ENCODE measurements at places on chromosomes 7 and 10. TPM values are rescaled to one million over a fixed set of nuclear protein-coding genes. Genes with fewer than 3 reads are reported as not detected.
A peak's percentile ranks its signal among the peaks of the same experiment; 100 is the strongest.

DNA sequence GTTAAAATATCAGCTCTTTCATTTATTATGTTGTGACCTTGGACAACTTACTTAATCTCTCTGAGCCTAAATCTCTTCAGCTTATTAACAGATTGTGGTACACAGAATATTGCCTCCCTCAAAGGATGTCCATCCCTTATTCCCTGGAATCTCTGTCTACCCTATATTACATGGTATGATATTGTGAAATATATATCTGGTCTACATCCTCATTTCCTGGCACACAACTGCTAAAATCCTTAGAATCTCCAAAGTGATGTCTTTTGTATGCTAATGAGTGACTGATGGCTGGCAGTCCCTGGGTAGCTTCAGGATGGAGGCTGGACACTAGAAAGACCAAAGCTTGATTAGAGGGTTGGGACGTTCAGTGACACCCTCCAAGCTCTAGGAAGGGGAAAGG, 25.8 kb downstream of the ZNF438 start:
- no peak for ATAC-seq

DNA sequence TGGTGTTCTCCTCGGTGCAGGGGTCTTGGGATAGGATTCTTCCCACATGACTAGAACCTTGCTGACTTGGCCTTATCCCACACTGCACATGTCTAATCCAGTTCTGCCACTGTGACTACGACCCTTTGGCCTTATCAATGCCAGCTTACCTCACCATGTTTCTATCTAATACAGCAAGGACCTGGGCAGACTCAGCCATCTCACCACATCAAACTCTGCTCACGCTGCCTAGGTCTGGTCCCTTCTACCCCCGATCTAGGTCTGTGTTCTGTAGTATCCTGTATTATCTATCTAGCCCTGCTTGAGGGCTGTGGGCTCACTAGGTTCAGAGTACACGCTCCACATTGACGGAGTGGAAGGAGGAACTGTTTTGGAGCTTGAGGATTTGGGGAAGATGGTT, 282.4 kb downstream of the HPSE2 start:
- ATAC-seq, result no peak

Gene CYP26C1
- not detected for total RNA-seq

DNA sequence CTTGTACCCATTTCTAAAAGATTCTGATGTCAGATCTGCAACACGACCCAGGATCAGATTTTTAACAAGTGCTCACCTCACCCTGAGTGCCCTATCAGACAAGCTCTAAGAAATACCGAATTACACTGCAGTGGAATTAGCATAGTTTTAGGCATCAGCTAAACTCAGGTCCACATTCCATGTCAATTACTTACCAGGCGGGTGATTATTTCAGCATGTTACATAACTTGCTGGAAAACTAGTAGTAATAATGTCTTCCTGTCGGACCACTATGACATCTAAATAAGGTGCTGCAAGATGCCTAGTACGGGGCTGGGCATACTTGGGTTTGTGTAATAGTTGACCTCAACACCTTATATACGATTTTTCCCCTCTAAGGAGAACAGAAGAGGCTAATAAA, 21.0 kb downstream of the TRIL start:
- no peak for ATAC-seq

Gene PITX3
- total RNA-seq, result not detected

- no peak for ATAC-seq
These were observed 265.6 kb downstream of the PHF14 start for GRCh38 chr7:11239316-11239715.

Gene NACAD
- total RNA-seq, result 0.20 TPM

DNA sequence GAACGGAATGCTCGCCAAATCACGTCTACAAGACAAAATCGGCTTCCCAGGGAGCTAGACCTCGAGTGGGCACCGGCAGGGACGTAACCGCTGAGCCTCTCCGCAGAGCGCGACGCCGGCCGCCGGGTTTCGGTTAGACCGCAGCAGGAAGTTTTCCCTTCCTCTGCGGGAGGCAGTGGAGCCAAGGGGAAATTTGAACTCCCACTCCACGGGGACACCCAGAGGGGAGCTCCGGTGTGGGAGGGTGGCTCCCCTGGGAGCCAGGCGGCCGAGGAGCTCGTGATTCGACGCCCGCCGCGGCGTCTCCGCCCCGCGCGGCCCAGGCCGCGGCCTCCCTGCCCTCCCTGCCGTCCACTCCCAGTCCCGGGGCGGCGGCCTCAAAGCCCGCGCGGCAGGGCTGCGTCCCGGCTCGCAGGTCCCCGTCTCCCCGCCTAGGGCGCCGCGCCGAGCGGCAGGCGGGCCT, 426 bp downstream of the SYPL1 start:
- ATAC-seq, result peak; percentile 84

GRCh38 chr7:1503390-1503789, 799 bp downstream of the INTS1 start:
- ATAC-seq, result no peak

Gene VWC2
- 0.04 TPM for total RNA-seq

- no peak for ATAC-seq
These were observed 60.3 kb upstream of the ABLIM1 start for GRCh38 chr10:114718374-114718773.

DNA sequence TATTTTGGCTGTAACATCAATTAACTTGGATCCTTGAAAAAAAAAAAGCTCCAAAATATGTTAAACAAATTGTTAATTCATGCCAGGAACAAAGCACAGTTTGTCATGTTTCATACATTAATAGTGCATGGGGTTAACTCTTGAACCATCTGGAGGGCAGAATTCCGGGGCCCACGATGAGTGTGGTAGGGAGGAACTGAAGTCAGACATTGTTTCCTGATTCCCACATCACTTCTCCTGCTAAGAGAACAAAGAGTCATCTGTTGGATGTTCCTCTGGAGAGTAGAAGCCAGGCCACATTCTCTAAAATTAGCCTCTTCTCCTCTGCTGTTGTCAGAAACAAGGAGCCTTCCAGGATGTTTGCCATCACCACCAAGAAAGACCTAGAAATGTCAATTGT, 54.6 kb downstream of the TMEM178B start:
- ATAC-seq, result no peak

GRCh38 chr7:19000410-19000809, 117.0 kb downstream of the TWIST1 start:
- no peak for ATAC-seq

DNA sequence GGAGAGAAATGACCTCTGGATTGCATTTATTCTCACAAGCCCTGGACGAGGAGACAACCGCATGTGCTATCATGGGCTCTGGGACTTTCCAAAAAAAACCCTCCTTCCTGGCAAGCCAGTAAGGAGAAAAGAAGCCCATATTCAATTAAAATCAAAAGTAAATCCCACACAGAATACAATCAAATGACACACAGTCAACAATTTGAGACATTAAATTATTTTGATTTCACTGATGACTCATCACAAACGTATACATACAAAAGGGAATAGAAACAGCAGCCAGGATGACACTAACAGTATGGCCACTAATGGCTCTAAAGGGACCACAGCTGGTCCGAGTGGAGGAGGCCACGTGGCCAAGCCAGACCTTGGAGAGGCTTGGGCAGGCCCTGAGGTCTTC, 24.9 kb downstream of the LRRC20 start:
- ATAC-seq, result peak; percentile 35

- no peak for ATAC-seq
These were observed 428 bp downstream of the ADARB2 start for GRCh38 chr10:1736972-1737221.

DNA sequence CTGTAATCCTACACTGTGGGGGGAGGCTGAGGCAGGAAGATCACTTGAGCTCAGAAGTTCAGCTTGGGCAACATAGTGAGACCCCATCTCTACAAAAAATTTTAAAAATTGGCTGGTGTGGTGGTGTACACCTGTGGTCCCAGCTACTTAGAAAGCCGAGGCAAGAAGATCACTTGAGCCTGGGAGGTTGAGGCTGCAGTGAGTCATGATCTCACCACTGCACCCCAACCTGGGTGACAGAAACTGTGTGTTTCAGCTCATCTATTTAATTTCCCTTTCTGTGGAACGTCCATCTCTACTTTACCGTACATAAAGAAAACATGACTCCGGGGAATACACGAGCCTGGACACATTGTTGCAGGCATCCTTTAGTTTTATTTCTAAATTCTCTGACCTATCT, 354.6 kb upstream of the PLXDC2 start:
- no peak for ATAC-seq

- no peak for ATAC-seq
These were observed 285.1 kb downstream of the ZEB1 start for GRCh38 chr10:31604096-31604495.

DNA sequence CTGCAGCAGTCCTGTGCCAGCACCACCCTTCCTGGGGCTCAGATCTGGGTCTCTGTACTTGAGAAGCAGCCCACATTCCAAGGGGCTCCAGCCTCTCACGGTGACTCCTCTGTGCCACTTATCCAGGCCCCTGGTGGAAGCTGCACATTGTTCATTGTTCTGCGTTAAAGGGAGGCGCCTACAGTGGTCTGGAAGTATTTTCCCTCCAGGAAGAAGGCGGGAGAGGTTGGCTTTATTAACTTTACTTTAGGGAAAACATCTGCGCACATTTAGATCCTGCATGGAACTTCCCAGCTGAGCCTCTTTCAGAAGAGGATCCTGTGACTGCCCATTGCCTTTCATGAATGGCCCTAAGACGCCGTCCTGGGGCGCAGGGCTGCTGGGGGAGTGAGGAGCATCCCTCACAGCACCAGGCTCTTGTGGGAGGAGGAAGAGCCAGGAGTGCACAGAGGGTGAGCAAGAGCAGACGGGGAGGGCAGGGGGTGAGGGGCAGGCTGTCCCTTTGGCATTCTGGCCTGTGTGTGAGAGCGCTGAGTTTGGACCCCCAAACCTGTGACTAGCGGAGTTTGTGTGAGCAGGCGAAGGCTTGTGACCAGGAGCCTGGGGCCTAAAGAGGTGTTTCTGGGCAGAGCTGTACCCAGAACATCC, 98.6 kb upstream of the BTBD16 start:
- ATAC-seq, result no peak

- no peak for ATAC-seq
These were observed 7.9 kb downstream of the CCDC3 start for GRCh38 chr10:12993595-12993994.

GRCh38 chr10:118518095-118518494, 77.4 kb downstream of the PRLHR start:
- ATAC-seq, result no peak

GRCh38 chr10:68156373-68157185, 47.3 kb downstream of the MYPN start:
- ATAC-seq, result peak; percentile 49

- ATAC-seq, result no peak
These were observed 336.9 kb upstream of the C7orf33 start for GRCh38 chr7:148253629-148254028.

DNA sequence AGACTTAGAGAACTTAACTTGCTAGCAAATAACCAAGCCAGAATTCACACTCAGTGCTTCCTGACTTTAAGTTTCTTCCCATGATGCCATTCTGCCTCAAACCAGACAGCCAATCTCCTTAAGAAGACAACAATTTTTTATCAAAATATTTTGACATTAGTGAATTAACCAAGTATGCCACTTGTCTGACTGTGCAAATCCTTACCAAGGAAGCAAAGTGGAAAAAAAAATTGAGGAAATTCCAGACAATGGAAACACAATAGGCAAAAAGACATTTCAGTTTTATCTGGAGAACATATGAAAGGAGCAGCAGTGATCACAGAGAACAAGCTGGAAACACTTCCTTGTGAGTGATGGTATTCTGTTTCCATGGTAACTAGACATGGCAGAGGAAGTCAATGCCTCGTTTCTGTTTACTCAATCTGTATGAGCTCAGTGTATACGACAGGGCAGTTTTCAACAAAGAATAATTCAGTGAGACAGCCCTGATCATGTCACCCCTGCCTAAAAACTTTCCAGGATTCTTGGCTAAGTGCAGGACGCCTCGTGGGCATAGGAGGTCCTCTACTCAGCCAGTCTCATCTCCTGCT, 114.2 kb downstream of the DYNC1I1 start:
- ATAC-seq, result no peak

DNA sequence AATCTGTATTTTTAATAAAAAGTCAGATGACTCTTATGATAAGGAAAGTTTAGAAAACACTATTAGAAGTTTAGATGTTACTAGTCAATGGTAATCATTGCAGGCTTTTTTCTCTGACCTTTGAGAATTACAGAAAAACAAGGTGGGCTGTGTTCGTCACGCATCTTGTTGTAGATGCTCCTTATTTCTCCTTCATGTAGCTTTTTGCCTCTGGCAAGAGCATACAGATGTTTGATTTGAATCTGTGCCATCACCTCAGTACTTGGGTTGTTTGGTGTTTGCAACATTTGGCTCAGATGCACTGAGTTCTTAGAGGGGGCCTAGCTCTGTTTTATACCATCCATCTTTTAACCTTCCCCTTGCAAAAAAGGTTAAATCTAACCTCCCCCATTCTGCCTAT, 11.5 kb downstream of the TAS2R16 start:
- no peak for ATAC-seq

GRCh38 chr10:126350216-126350992, 37.9 kb downstream of the ADAM12 start:
- peak; percentile 22 for ATAC-seq

- ATAC-seq, result no peak
These were observed 4.8 kb downstream of the FSCN3 start for GRCh38 chr7:127598318-127598717.

DNA sequence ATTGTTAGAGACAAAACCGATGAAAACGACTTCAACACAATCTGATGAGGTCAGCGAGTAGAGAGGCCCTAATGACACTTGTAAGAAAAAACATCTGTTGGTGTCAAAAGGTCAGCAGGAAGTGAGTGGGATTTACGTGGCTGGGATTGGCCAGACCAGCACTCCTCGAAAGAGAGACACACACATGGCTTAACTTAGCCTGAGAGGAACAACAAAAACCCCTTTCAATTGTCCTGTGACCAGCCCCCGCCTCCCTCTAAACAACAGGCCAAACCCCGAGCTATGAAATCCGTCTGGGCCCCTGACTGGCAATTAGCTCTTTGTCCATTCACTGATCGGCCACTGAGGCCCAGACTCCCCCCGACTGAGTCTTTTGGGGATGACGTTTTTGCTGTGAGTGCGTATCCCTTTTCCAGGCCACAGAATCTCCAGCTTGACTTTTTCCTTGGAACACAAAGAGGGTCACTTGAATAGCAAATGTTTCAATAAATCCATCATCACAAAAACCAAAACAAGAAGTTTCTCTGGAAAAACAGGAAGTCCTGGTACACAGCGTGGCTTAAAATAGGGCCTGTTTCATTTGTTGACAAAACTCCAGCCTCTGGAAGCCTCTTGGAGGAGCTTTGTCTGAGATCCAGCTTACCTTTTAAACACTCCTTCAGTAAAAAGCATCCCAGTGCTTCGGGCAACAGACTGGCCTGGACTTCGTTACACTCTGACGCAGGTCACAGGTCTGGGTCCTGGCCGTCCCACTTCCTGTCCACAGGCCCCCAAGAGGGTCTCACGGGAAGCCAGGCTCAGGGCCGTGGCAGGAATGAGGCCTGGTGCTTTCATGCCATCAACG, 103.0 kb downstream of the CTBP2 start:
- ATAC-seq, result peak; percentile 28
